ENCODE measurements at places on chromosomes 5 and 9. TPM values are rescaled to one million over a fixed set of nuclear protein-coding genes. Genes with fewer than 3 reads are reported as not detected.
A peak's percentile ranks its signal among the peaks of the same experiment; 100 is the strongest.

GRCh38 chr9:18493451-18493993 is 19.6 kb downstream of the ADAMTSL1 start:
- peak; percentile 43 for DNase-seq

DNA sequence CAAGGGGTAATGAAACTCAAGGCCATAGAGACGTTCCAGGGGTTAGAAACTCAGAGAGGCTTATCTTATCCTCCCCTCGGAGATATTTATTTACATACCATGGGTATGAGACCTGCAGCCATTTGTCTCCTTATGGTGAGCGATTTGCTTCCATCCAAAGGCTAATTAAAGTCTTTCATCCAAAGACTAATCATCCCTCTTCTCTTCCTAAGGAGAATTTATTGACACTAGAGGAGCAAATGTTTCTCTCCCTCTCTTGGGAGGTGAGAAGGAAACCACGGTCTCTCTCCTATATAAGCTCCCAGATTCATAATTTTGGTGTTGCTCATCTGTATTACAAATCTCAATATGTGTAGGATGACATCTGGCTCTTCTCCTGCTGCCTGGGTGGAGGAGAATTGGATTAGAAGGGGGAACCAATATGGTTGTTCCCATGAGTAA is 31.0 kb upstream of the RPS23 start:
- no peak for DNase-seq

GRCh38 chr9:127173063-127173462 is 50.6 kb upstream of the ANGPTL2 start:
- DNase-seq: no peak

DNA sequence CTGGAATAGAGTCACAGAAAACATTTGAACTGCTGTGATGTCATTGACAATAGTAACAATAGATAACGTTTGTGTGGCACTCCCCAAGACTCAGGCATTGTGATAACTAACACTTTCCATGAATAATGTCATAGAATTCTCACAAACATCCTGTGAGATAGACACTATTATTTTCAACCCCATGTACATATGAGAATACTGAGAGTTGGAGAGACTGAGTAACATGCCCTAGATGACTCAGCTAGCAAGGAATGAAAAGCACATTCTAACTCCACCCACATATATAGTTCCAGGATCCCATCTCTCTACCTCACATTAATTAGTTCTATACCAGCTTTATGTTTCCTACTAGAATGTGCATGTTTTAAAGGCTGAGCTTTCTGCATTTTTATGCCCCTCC is 71.4 kb downstream of the ASTN2 start:
- DNase-seq: no peak

DNA sequence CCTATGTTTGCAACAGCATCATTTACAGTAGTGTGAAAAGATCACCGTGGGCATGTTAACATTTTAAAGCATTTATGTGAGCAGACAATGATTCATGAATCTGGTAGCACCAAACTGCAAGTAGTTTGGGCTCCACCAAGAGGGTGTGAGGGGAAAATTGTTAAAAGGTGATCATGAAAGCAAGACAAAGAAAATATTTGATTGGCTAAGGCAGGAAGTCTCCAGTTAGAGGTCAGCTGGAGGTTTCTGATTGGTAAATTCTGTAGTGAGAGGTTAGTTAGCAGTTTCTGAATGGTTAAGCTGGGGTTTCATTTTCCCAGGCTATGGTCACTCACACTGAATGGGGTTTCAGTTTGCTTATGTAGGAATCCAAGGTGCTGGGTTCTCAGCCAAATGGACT is 13.5 kb upstream of the DRD1 start:
- DNase-seq: no peak

GRCh38 chr9:104675611-104676010 is 18.7 kb upstream of the OR13D1 start:
- no peak for DNase-seq

GRCh38 chr5:82336226-82336958 is 58.2 kb upstream of the RPS23 start:
- no peak for DNase-seq

DNA sequence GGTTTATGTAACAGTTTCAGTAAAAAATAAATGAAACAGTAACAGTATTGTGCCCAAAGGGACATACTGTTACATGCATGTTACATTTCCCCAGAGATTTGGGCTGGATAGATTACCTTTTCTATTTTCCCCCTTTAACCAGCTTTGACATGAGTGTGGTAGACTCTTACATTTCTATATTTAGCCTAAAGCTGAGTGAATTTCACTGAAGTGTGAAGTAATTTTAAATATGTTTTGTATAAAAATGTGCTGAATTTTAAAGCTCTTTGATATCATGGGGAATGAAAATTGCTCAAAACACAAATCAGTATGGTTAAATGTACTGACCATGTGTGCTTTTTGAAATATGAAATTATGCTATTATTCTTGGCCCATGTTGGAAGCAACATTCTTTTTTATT is 122.3 kb upstream of the CDH10 start:
- no peak for DNase-seq

GRCh38 chr9:18358325-18358724 is 115.6 kb upstream of the ADAMTSL1 start:
- no peak for DNase-seq

GRCh38 chr5:124895236-124895635 is 148.8 kb upstream of the ZNF608 start:
- no peak for DNase-seq

GRCh38 chr5:64826541-64826940 is 57.8 kb downstream of the CWC27 start:
- DNase-seq: no peak

DNA sequence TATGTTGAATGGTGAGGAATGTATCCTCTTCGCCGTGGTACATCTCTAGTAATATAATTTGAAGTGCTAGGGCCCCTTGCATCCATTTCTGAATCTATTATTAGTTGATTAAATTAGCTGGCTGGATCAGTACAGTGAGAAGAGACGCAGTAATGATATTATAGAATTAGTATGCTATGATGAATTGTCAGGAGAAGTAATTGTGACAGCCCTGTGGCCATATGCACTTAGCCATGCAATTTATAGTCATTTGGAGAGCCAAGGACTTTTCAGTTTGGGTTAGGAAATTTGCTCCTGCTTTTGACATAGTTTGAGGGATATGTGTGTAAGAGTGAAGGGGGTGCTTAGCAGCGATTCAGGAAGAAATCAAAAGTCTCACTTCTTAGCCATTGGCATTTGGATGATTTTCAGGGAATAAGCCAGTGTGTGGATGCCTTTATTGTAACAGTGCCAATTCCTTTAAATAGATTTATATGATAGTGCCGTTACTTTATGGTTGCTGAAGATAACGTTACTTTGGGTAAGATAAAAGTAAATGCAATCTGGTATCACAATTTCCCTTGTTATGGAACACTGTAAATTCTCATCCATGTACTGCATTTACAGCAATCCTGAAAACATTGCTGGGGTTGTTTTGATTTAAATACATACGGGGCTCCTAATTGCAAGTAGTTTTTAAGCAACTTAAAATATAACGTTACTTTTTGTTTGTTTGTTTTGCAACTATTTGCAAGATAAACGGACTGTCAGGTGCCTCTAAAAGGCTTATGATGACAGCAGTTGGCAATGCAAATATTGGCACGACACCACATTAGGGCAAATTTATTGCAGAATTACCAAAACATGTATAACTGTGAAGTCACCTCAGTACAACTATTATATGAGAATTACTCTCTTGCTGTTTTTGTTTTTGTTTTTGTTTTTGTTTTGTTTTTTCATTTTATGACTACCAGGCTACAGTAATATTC is 875.4 kb upstream of the WWC1 start:
- no peak for DNase-seq

The HTR1A gene
- total RNA-seq: not detected

The CD180 gene
- total RNA-seq: not detected

The CCDC171 gene
- total RNA-seq: 0.94 TPM

Data from epithelial cell of proximal tubule (primary cell).